ENCODE measurements at places on chromosomes 5 and 9. TPM values are rescaled to one million over a fixed set of nuclear protein-coding genes. Genes with fewer than 3 reads are reported as not detected.

Gene CAMLG
- total RNA-seq: 11.0 TPM

Gene SLC25A2
- 0.14 TPM for total RNA-seq

Gene PLCXD3
- 4.9 TPM for total RNA-seq

Gene ASPN
- 16.5 TPM for total RNA-seq

GRCh38 chr5:23506329-23507236 is 826 bp upstream of the PRDM9 start:
- no peak for DNase-seq

DNA sequence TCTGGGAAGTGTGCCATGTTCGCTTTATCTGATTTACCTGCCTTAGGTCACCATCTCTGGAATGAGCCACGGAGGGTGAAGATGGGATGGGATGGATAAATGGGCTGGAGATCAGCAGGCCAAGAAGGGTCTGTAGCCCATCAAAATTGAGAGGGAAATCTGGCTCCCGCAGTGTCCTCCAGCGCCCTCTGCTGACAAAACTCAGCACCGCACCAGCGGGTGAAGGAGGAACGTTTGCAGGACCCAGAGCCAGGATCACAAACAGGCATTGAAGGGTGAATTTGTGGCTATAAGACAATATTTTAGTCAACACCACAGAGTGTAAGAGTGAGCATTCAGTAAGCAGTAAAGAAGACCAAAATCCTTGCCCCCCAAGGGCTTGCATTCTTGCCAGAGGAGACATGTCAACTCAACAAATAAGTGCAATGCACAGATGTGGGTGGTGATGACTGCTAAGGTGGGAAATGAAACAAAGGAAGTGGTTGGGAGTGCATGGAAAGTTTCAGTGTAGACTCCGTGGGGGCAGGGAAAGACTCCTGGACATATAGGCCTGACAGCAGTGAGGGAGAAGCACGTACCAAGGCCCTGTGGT is 124.4 kb downstream of the TENT4A start:
- peak; percentile 17 for DNase-seq

Gene SLC6A18
- not detected for total RNA-seq

Measured in pancreas (tissue), 10 donors.